ENCODE measurements at places on chromosomes 6 and 20.

DNA sequence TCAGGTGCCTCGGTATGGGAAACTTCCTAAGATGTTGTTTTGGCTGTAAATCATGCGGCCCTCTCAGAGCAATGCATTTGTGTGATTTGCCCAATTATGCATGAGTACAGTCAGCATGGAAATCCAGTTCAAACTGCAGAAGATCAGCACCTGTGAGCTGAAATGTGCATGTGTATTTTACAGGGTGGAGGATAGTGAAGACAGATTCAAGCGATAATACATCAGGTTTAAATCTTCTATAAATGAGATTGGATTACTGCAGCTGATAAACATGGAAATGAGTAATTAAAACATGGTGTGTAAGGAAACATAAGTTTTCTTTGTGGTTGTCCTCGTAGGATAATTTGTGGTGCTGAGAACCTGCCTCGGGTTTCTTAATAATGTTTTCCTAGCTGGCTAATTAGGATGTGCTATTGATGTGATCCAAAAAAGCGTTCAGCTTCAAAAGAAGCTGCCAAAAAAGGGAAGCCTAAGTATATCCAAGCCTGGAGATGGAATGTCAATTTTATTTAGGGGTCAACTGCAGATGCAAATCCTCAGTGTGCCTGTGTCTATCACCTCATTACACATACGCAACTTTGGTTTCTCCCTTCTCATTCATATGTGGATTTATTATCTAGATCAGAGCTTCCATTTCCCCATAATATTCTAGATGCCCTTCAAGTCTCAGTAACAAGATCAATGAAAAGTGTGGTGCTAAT is 117.1 kb upstream of the CCDC28A start:
- DNase-seq: no peak

DNA sequence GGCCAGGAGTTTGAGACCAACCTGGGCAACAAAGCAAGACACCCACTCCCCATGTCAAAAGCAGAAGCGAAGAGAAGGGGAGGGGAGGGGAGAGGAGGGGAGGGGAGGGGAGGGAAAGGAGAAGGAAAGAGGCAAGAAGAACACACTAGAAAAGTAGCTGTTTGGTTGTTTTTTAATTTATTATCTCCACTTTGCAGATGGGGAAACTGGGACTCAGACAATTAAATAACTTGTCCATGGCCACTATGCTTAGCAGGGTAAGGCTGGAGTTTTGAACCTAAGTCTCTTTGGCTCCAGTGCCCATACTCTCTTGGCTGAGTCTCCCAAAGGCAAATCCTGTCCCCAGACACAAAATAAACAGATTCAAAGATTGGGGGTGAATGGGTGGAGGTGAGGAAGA is 12.4 kb upstream of the GHRH start:
- DNase-seq: no peak

GRCh38 chr6:109318328-109318876 is 63.9 kb downstream of the CD164 start:
- DNase-seq: no peak

- no peak for DNase-seq
Measured at GRCh38 chr20:9025643-9026042, 43.2 kb upstream of the PLCB4 start.

DNA sequence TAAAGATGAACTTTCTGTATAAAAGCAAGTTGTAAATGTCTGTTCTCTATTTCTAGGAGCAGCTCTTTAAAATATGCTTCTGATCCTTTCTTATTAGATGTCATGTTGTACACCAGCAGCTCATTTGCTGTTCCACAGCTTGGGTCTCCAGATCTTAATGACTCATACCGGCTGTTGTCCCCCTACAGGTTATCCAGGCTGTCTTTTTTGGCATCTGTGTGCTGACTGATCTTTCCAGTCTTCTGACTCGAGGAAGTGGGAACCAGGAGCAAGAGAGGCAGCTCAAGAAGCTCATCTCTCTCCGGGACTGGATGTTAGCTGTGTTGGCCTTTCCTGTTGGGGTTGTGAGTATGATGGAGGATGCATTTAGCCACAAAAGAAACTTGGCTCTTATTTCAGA is 76.0 kb downstream of the AIG1 start:
- DNase-seq: no peak

DNA sequence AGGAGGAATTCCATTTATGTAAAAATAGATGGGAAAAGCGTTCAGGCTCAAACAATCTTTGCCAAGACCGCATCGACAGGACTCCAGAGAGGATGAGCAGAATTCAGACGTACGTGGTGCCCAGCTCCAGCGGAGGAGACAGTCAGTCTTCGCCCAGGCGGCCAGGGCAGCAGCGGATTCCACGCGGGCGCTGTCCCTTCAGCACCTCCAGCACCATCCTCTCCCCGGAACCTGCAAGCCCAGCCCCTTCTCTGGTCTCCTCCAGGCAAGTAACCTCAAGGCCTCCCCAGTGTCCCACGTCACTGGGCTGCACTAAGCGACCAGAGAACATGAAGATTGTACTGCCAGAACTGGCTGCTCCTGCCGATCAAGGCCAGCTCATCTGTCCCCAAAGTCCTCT is 2.8 kb upstream of the KCNQ2 start:
- DNase-seq: no peak

- DNase-seq: no peak
Measured at GRCh38 chr6:131828080-131828479, 20.3 kb downstream of the ENPP1 start.

DNA sequence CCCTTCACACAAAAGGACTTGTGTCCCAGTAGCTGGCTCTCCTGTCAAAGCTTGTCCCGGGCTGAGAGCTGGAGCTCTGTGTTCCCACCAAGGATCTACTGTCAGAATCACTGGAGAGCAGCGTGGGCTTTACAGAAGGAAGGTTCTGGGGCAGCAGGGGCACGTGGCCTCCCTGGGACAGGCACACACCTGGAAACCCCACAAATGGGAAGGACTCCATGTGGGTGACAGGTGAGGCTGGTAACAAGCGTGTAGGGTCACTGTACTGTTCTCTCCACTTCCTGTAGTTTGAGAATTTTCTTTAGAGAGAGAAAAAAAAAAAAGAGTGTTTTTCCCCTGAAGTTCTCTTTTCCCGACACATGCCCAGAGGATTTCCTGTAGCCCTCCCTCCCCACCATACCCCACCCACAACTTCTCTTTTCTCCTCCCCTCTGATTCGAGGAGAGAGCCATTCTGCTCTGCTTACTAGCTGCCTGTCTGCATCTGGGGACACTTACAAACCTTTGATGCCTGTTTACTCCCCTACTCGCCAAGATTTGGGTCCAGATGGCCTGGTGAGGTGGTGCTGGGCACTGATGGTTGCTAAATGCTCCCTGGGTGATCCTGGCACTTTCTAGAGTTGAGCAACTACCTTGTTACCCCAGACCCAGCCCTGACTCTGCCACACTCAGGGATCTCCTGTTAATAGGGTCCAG is 84.1 kb upstream of the SIRPA start:
- DNase-seq: no peak

DNA sequence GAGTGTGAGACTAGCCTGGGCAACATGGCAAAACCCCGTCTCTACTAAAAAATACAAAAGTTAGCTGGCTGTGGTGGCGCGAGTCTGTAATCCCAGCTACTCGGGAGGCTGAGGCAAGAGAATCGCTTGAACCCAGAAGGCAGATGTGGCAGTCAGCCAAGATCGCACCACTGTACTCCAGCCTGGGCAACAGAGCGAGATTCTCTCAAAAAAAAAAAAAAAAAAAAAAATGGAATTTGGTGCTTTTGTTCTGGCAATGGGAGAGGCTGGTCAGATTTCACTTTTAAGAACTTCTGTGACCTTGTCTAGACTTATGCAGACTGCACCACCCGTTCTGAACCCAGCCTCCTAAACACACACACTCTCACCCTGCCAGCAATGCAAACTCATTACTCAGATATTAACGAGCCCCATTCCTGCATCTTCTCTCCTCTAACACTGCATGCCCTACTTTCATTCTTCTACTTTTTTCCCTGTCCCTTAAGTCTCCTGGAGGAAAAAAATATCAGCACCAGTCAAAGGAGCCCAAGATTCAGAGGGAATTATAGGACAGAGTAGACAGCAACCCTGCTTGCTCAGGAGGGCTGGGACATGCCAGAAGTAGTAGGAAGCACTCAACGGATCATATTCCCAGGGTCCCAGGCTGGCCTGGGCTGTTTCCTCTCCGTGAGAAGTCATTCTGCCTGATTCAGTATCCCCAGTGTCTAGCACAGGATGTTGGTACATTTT is 4.4 kb downstream of the MOCS1 start:
- DNase-seq: no peak

GRCh38 chr6:136077834-136078576 is 172.1 kb downstream of the MTFR2 start:
- DNase-seq: no peak

DNA sequence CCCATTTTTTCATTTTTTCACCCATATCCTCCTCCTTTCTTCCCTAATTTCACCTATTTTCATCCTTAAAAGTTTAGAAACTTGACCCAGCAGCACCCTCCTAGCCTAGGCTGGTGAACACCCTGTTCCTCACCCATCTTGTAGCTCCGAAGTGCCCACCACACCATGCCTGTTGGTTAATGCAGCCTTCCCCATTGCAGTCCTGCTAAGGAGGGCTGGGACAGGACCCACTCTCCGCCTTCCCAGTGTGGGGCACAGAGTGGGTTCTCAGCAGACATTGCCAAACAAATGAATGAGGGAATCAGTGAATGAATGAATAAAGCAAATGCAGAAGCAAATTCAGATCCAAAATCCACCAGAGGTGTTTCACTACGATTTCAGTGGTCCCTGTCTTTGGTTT is 45.7 kb downstream of the CTCFL start:
- no peak for DNase-seq

- no peak for DNase-seq
Measured at GRCh38 chr20:20808016-20808415, 95.6 kb upstream of the RALGAPA2 start.
